Caudate nucleus (tissue), 63 donors: ENCODE measurements at places on chromosomes 7 and 10.
A peak's percentile ranks its signal among the peaks of the same experiment; 100 is the strongest.

DNA sequence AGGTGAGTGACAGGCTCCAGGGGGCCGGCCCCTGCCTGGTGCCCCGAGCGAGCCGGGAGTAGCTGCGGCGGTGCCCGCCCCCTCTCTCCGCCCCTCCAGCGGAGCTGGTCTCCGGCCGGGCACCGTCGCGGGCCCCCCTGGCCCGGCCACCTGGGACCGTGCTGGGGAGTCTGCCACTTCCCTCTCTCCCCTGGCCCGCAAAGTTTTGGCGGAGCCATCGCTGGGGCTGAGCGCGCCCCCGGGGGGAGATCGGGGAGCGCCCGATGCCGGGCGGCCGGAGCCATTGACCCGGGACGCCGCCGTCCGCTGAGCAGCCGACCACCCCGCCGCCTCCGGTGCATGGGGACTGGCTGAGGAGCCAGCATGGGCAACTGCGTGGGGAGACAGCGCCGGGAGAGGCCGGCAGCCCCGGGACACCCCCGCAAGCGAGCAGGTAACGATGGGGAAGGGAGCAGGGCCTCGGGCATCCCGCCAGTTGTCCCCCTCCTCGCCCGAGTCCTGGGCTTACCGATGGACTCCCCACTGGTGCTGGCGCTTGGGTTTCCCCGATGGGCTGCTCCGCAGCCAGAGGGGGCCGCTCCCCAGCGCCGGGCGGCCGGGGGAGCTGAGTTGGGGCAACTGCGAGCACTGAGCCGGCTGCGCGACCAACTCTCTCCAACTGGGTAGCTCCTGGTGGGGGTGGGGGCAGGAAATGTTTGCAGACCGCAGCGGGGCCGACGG is at the start of gene UBTD1:
UBTD1 (plus strand) TSS at position 84 of the 720 bp plus-strand sequence; CDS start at position 364, 280 bp downstream.
- DNase-seq, result peak; percentile 60

DNA sequence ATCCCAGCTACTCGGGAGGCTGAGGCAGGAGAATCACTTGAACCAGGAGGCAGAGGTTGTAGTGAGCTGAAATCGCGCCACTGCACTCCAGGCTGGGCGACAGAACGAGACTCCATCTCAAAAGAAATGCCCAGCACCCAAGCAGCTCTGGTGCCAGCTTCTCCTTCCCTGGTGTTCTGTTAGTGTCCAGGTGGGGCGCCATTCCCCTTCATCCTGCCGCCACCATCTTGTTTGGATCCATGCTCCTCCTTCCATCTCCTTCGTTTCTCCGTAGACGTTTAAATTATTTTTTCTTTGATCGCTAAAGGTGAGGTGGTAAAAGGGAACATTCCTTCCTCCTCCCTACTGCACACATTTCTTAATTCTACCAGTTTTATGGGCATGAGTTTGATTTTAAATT is 30.3 kb downstream of the PROSER2 start:
- DNase-seq, result no peak

GRCh38 chr7:158779061-158780000 is 50.0 kb downstream of the ESYT2 start:
- no peak for DNase-seq

DNA sequence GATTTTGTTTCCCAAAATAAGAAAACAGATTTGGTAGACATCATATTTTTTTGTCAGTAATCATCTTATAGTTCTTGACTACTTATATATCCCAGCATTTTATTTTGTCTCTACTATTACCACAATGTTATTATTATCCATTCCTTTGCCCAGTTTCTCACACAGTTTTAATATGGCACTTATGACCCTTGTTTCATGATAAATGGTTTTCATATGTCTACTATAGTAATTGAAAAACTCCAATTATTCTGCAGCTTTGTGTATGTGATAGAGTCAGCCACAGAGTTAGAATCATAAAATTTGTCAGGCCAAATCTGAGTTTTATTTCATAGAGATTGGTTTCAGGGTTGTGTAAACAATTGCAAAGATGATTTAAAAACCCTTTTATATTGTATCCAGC is 203.9 kb downstream of the MALRD1 start:
- DNase-seq, result no peak

DNA sequence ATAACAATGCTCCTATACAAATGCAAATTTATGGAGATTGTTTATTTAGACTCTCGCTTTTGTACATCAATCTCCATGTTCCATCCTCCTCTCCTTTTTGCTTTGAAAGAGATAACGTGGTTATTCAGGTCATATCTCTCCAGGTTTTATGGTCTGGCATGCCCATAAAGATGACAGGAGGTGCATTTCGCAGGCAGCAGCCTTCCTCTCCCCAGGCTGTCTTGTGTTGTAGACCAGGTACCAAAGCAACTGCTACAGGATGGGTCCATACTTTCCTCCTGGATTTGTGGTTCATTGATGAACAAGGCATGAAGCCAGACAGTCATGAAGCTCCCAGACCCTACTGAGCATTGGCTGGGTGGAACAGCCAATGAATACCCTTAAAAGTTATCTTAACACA is 400.2 kb upstream of the NPVF start:
- DNase-seq, result no peak

DNA sequence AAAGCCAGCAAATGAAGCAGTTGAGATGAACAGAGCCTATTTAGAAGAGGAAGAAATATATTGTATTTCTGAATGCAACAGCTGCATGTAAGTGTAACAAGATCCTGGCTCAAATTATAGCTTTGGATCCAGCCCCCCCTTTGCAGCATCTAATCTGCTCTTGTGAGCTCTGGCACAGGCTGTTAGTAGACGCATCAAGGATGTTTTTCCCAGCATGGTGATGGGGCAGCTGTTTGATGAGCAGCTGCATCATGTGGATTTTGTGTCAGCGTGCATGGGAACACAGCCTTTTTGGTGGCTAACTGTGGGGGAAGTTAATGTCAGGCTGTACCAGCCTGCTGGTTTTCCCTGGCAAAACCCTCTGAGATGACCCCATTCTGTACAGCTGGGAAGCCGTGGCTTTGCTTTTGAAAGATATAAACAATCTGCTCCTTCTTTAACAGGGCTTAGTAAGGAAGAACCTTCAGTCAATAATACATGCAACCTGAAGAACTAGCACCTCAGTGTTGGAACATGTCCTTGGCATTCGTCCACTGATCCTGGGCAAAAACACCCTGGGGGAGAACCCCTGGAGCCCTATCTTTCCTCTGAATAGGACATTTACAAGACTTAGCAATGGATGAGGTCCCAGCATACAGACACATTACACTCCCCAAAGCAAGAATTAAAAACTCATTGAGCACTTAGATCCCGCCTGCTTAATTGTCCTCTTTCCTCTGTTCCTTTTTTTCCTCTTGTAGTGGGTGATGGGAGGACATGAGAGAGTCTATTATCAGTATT is 70.6 kb downstream of the NPS start:
- DNase-seq, result peak; percentile 59

DNA sequence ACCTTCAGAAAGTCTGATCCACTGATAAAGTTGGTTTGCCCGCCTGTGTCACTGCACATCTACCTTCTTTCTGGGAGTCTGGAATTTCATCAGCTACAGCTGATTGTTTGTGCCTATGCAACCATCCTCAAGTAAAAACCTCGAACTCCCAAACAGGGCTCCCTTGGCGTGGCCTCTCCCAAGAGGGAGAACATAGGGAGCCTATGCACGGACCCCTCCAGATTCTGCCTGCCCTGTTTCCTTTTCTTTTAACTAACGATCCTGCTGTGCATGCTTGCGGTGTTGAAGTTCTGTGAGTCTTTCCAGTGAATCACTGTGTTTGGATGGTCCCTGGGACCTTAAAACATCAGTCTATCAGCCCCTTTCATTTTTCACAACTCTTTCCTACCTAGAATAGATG is 226.9 kb upstream of the SEMA3D start:
- no peak for DNase-seq

DNA sequence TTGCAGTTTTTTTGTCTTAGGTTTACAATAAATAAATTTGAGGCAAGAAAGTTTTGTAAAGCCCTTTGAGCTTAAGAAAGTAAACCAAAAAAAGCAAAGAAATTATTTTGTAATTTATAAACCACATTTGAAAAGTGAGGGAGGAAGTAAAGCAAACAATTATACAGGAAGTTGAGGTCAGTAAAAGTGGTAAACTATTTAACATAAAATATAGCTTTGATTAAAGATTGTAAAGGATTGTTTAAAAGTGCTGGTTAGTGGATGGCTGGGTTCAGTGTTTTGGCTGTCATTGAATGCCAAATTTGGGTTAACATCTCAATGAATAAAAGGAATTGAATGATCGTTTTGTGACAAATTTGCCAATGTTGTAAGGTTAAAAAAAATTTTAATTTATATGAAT is 9.9 kb downstream of the SOSTDC1 start:
- DNase-seq, result no peak

GRCh38 chr7:6453734-6454133 is 6.0 kb upstream of the DAGLB start:
- no peak for DNase-seq

- no peak for DNase-seq
Measured at GRCh38 chr7:96728139-96728538, 18.5 kb upstream of the SEM1 start.

GRCh38 chr7:151014950-151015349 is 9.3 kb downstream of the ATG9B start:
- DNase-seq, result no peak

GRCh38 chr7:104982308-104983075 is 31.5 kb upstream of the KMT2E start:
- DNase-seq, result no peak

DNA sequence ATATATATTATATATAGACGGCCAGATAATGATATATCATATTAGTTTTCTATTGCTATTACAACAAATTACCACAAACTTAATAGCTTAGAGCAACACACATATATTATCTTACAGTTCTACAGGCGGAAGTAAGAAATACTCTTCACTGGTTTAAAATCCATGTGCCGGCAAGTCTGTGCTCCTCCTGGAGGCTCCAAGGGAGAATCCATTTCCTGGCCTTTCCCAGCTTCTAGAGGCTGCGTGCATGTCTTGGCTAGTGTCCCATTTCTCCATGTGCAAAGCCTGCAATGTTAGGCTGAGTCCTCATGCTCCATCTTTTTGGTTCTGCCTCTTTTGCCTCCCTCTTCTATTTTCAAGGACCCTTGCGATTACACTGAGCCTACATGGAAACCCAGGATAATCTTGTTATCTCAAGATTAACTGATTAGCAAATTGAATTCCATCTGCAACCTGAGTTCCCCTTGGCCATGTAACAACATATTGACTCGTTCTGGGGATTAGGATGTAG is 23.9 kb upstream of the PNLIPRP3 start:
- no peak for DNase-seq

- no peak for DNase-seq
Measured at GRCh38 chr10:132446661-132447445, 49.9 kb downstream of the PWWP2B start.

DNA sequence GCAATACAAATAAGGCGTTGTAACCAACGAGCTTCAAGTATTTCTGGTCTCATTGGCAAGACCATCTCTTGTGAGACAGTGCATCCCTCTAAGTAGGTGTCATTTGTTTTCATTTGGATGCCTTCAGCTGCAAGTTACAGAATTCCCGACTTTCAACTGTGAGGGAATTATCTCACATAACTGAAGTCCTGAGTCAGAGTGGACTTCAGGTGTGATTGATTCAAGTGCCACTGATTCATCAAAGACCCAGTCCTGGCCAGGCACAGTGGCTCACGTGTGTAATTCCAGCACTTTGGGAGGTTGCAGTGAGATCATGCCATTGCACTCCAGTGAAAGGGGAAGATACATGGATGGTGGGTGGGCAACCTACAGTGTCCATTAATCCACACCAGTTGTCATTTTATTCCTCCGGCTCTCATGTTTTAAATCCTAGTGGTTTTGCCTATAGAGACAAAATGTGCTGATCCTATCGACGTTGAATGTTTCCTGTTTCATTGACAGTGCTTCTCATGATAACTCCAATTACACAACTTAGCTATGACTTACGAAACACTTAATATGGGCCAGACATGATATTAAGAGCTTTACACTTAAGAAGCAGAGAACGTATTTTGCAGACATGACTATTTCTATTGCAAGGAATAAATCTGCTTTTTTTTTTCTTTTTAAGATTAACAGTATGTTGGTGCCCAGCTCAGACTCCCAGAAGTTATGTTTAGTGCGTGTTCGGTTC is 268.0 kb downstream of the FRMD4A start:
- no peak for DNase-seq

GRCh38 chr10:75018251-75018650 is 93.2 kb upstream of the SAMD8 start:
- no peak for DNase-seq

GRCh38 chr10:95661818-95662217 is 5.3 kb upstream of the ALDH18A1 start:
- no peak for DNase-seq

- no peak for DNase-seq
Measured at GRCh38 chr10:839550-840205, 91.8 kb downstream of the LARP4B start.
